Cardiac muscle cell (in vitro differentiated cells and primary cell): ENCODE measurements at places on chromosomes 16 and 17.
A peak's percentile ranks its signal among the peaks of the same experiment; 100 is the strongest.

DNA sequence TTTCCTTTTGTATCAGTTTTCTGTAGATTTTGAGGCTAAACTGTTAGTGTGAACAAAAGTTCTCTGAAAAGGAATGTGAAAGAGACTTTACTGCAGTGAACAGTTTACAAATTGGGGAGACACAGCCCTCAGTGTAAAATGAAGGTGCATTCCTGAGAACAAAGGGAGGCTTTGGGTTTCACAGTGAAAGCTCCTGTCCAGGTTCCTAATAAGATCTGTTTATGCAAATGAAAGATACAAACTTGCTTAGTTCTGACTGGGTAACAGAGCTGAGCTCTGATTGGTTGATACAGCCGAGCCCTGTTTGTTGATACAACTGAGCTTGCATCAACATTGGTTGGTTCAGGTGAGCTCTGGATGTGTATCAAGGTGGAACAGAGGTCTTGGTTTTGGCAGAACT lies 8.3 kb upstream of the CDRT15 start:
- DNase-seq: no peak

- no peak for DNase-seq
Observed at GRCh38 chr17:46262271-46262670, 32.7 kb upstream of the LRRC37A start.

- DNase-seq: no peak
Observed at GRCh38 chr17:73278049-73278464, 16.4 kb upstream of the CPSF4L start.

GRCh38 chr17:44792276-44792675 lies 33.5 kb downstream of the ADAM11 start:
- DNase-seq: no peak

DNA sequence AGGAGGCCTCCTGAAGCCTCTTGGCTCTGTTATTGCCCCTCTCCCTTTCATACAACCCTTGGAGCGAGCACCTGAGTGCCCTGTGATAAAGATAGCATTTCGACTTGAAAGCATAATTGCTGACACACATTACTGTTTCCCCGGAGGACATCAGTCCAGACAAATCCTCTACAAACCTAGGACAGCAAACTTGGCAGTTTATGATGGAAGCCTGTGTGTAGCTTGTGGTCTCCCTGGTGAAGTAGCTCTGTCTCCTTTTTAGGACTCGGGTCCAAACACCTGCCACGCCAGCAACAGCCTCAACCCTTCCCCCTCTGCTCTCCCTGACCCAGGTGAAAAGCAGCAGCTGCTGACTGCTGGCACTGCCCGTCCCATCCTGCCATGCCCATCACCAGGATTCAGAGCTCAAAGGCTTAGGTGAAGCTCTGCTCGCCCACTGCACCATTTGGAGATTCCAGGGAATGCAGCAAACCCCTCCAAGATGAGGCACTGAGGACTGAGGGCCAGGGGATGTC lies 55.9 kb downstream of the IRX6 start:
- DNase-seq: no peak

GRCh38 chr17:78409191-78409928 lies 30.9 kb downstream of the PGS1 start:
- DNase-seq: no peak

DNA sequence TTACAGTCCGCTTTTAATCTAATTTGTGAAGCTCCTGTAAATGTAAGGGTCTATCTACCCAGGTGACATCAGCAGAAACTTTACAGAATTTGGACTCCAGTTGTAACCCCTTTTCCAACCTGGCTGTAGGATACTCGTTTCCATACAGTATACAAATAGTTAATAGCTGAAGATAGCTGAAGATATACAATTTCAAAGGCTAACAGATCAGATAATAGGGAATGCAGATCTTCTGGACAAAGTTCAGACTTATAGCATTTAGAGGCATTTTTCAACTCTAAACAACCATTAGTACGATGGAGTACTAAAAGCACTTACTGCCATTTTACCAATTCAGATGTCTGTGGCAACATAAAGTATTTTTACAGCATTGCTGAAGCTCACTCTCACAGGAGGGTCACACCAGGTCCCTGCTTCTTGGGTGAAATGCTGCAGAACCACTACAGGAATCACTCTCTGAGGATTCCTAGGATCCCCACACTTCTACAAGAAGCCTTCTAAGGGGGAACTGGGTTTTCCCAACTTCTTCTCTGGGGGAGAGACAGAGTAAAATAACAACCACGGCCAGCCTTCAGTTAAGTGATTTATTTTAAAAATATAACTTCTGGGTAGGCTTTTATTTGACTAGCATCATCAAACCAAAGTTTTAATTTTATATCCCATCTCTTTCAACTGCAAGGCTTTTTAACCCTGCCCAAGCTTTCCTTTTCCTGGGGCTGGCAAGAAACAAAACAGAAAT lies 2.9 kb downstream of the VEZF1 start:
- no peak for DNase-seq

GRCh38 chr17:1286379-1287106 lies 7.1 kb downstream of the TRARG1 start:
- DNase-seq: no peak

- DNase-seq: no peak
Observed at GRCh38 chr17:40139566-40140058, 725 bp upstream of the CASC3 start.

GRCh38 chr16:79348521-79349306 lies 251.8 kb downstream of the MAF start:
- DNase-seq: no peak

GRCh38 chr16:51818342-51818944 lies 667.4 kb upstream of the SALL1 start:
- DNase-seq: peak; percentile 57

DNA sequence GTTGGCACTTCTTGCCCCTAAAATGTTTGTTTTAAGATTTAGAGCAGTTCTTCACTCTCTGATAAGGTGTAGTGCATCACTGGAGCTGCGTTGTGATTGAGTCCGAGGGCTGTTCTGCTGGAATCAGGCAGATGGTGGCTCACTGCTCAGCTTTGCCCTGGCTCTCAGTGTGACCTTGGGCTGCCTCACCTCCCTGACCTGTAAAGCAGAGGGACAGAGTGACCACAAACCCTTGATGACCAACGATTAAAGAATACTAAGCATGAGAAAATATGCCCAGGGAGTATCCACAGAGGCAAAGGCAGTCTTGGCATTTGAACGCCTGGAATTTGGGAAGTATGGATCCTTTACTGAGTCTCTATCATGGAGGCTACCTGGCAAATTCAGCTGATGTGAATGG lies 18.1 kb downstream of the CMIP start:
- DNase-seq: no peak

DNA sequence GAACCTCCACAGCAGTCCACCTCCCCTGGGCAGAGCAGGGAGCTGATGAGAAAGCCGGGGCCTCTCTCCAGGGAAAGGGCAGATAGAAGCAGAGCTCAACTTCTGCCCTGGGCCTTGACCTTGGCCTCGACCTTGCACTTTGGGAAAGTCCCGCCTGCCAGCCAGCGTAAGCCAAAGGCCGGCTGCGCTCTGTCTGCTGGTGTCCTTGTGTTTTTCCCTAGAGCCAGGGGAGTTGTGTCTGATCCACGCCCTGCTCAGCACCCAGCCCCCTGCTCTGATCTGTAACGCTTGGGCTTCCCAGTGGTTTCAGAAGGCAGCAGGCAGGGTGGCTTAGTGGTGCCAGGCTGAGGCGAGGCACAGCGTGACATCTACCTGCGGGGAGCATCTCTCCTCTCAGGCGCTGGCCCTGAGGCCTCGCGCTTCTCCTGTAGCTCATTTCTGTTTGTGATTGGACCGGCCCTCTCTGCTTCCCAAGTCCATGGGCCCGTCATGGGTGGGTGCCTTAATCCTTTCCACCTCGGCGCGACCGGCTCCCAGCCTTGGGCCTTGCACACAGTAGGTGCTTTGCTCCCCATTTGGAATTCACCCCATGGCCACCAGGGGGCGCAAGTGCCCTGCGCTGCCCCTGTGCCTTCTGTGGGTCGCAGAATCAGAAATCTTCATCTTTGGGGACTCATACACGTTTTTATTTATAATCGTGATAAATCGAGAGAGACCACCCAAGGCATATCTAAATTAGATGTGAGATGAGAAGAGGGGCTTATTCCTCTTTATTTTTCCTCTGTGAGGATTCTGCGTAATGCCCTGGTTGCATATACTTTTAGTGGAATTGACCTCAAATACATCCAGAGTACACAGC lies 24.2 kb downstream of the SGSH start:
- DNase-seq: no peak

- DNase-seq: no peak
Observed at GRCh38 chr17:54906683-54907082, 6.0 kb downstream of the TOM1L1 start.

DNA sequence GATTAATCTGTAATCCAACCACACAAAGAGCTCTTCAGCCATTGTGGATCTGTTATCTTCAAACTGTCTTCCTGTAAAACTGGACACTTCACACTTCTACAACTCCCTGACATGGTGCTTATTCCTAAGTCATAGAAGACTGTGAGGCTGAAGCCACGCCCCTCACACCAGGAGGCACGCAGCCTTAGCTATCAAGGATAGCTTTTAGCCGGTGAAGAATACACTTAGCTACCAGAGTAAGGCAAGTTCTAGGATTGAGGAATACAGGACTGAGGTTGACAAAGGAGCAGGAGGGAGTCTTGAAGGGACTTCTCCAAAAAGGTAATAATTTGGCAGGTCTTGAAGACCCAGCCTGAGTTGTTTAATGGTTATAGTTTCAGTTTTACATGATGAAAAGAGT lies 79.8 kb upstream of the GAS7 start:
- DNase-seq: peak; percentile 32

GRCh38 chr16:68366062-68366461 lies 55.2 kb downstream of the PRMT7 start:
- DNase-seq: no peak

DNA sequence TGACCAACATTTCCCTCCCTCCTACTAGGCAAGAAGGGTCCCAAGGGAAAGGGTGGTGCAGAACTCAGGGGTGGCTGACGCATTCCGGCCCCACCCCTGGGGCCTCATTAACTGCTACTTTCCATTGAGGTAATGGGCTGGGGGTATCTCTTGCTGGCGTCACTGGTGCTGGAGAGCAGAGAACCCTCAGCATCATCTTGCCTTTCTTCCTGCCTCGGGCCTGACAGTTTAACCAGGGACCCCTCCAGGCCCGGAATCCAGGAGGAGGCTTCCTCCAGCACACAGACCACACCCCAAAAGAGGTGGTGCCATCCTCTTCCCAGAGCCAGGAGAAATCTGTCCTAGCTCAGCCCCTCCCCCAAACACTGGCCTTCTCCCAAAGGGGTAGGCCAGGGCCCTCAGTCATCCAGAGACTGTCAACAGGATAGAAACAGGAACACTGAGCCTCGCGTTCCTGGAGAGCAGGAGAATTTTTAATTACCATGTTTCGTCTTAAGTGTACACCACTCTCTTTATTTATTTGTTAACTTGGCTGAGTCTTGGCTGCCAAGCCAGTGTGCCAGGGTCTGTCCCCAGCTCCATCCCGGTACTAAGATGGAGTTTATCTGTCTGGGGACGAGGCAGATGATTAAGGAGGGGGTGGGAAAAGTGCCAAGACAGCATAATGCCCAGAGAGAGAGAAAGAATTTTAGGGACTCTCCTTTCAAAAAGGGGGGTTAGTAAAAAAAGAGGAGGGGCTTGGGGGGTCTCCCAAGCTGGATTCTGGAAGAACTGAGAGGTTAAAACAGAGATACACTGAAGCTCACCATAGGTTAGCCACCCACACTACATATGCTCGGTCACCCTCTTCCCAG lies 5.1 kb downstream of the ETV4 start:
- DNase-seq: peak; percentile 44

- DNase-seq: peak; percentile 40
Observed at GRCh38 chr17:76204277-76204676, 36.0 kb downstream of the RNF157 start.

DNA sequence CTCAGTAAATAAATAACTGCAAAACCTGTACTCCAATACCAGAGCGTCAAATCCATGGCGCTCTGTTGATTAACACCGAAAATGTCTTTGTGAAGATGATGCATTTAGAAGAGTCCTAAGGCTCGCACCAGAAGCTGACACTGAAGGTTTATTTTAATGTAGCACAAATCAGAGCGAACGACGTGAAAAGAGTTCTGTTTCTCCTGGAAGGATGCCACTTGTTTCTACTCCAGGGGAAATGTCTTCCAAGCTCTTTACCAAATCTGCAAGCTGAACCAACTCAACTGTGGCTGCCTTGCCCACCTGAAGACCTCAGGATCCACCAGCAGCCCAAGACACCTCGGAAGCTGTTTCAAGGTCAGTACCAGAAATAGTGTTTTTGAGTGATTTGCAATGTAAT lies 194.4 kb upstream of the MAF start:
- DNase-seq: no peak

GRCh38 chr17:82153745-82154375 lies 55.8 kb upstream of the FASN start:
- DNase-seq: peak; percentile 83

DNA sequence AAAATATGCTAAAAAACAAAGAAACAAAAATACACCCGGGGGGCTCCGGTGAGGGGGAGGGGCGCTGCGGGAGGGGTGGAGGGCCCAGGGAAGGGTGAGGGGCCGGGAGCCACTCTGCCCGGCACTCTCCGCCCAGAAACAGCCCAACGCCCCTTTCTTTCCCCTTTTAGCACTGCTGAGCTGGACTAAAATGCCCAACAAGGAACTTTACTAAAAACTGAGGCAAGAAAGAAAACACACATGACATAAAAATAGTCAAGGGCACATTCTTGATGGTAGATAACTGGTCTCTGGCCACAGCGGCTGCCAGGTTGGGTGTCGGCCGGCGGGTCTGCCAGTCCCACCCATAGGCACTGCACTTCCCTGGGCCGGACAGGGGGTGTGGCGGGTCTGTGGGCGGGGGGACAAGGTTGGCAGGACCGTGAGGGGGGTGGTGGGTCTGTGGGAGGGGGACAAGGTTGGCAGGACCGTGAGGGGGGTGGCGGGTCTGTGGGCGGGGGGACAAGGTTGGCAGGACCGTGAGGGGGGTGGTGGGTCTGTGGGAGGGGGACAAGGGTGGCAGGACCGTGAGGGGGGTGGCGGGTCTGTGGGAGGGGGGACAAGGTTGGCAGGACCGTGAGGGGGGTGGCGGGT lies 20.9 kb downstream of the METRNL start:
- no peak for DNase-seq
